ENCODE measurements at places on chromosomes 7 and 10. TPM values are rescaled to one million over a fixed set of nuclear protein-coding genes. Genes with fewer than 3 reads are reported as not detected.
A peak's percentile ranks its signal among the peaks of the same experiment; 100 is the strongest.

DNA sequence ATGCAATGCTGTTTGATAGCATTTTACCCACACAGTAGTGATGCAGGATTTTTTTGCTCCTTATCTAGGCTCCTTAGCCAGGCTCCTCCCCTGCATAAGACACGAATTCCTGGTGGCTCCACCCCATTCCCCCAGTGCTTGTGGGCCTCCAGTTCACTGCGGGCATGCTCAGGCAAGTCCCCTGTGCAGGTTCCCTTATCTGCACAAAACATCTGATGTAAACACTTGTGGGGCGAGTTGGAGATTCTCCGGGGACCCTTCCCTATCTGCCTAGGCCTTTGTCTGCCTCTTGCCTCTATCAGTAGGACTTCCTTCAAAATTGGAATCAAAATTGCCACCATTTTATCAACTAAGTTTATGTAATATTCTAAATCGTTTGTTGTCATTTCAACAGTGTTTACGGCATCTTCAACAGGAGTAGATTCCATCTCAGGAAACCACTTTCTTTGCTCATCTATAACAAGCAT lies 5.4 kb upstream of the STK17A start:
- no peak for DNase-seq

- DNase-seq, result peak; percentile 99
Measured at GRCh38 chr7:97872025-97872669, at the start of gene ASNS. Gene ASNS (minus strand): TSS chr7:97872408. CDS start chr7:97869156, 3,252 bp downstream.

ZNF736 gene
- total RNA-seq, result 15.0 TPM

DNA sequence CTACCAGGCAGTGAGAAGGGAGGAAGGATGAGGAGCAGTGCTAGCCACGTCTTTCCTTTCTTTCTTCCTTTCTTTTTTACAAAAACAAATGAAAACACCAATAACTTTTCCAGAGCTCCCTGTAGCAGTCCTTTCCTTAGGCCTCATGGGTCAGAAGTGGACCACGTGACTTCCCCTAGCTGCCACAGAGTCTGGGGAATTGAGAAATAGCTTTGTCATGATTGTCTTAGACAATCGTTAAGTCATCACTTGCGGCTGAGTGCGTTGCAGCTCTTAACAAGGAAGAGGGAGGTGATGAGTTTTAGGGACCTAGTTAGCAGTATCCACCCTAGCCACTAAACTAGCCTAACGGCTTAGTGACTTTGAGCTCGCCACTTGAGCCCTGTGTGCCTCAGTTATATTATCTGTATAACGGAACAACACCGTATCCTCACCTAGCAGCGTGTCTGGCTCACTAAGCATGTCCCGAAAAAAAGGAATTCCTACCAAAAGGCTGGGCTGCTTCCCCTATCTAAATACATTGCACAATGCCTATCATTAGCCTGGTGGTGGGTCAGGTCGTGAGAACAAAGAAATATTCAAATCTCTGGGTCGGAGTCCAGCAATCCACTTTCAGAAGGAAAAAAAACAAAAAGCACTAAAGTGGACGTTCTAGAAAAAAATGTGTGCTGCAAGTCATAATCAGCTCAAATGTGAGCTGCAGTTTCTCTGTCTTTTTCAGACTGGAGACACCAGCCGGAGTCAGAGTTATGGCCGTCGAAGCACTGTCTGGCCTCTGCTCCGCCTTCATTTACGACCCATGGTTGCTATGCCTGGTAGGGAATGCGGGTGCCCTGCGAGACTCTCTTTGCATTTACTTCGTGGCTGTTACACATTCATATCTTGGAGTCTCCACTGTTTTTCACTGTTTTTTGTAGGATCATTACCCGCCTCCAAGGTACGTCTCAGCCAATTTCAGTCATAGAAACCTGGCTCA lies 338.5 kb upstream of the FOXK1 start:
- no peak for DNase-seq

- DNase-seq, result no peak
Measured at GRCh38 chr7:315516-316265, 25.7 kb downstream of the FOXL3 start.

- DNase-seq, result peak; percentile 58
Measured at GRCh38 chr7:16982640-16983350, 101.0 kb upstream of the AGR3 start.

GRCh38 chr10:1266033-1266802 lies 210.0 kb downstream of the WDR37 start:
- DNase-seq, result no peak

PIP4K2A gene
- total RNA-seq, result 44.4 TPM

RAB18 gene
- 35.5 TPM for total RNA-seq

DNA sequence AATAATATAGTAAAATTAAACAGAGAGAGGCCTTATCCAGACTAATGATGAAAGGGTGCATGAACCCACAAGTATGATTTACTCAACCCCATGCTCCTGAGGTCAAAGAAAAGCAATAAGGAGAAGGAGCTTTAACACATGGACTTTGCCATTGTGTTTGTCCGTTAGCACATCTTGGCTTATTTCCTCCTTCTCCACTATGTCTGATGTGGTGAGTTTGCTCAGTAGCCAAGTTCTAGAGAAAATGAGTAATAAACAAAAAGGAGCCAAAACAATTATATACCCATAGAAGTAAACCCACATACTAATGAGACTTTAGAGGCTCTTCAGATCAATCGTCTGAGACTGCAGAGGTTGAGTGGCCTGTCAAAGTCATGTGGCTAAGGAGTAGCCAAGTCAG lies 26.1 kb upstream of the ADD3 start:
- DNase-seq, result no peak

DNA sequence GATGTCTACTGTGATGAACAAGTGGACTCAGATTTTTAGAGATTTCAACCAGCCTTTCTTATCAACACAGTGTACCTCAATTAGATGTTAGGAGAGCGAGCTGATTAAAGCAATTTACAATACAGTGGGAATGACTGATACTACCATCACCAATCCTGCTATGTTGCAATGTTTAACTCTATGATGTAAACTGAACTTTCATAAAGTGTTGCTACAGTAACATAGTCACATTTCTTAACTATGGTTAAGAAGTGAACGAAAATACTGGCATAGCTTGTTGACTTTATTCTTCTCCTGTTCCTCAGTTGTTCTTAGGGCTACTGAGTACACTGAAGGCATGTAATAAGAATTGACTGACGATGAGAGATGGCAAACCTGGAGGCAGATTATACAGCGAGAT lies 139.8 kb downstream of the MYOF start:
- no peak for DNase-seq

C10orf62 gene
- not detected for total RNA-seq

DNA sequence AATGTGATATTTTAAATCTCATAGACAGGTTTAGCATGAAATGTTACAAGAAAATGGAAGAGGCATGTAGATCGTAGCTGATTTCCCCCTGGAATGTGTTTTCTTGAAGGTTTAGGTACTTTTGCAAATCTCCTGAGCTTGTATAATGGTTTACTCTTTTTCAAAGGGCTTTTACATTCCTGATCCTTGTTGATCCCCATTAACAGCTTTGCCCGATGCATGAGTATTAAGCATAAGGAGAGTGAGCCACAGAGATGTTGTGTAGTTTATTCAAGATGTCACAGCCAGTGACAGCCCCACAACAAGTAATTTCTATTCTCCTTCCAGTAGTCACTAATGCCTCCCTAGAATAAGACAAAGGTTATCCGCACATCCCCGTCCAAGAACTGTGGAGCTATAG lies 103.7 kb downstream of the SKIDA1 start:
- no peak for DNase-seq

PHYH gene
- total RNA-seq, result 17.9 TPM

- DNase-seq, result no peak
Measured at GRCh38 chr10:11551916-11552602, 59.4 kb downstream of the USP6NL start.

DNA sequence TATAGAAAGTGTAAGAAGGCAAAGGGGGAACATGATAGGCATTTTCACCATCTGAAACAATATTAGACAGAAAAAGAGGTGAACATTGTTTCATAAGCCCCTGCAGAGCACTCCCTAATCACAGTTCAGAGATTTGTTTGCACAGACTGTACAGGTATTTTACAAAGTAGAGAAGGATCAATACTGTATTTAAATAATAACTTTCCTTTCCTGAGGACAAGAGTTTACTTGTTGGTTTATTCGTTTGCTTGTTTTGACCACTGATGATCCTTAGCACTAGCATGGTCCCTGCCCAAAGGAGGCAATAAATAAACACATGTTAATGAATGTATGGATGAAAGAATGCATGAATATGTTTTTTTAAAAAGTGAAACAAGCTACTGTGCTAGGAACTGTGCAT lies 690.1 kb upstream of the COBL start:
- DNase-seq, result no peak

- DNase-seq, result no peak
Measured at GRCh38 chr7:81767926-81768325, 1.9 kb downstream of the HGF start.

DNA sequence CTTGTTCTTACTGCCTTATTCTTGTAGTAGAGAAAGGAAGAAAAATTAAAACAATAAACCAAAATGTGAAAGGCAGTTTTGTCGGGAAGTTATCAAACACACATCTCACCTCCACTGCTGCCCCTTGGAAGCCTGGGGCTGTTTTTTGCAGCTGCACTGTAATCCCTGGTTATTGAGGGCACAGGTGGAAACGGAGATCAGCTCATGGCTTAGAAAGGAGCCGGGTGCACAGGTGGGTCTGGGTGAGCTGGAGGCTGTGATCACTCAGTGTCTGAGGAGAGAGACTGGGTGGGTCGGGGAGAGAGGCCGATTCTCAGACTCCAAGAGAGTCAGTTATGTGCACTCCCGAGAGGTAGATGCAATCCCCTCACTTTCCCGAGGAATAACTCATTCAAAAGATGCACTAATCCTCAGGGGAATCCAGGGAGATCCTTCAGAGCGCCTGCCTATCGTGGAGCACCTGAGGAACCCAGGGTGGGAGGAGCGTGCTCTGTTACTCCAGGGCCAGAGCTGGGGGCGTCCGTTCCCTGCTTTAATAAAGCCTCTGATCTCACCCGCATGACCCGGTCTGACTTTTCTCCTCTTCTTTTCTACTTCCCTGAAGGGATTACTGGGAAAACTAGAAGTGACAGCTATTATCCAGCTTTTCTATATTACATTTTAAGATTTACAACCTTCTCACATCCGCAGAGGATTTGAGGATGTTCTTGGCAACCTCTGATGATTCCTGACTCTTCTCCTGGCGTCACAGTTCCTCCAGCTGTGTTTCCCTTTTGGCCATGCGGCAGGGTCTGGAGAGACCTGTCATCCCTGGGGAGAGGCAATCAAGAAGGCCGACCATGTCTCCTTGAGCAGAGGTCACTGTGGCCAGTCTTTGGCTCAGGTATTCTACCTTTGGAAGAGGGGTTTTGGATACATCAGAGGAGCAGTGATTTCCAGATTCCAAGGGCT lies 82.1 kb downstream of the CAMK1D start:
- DNase-seq, result no peak

DNA sequence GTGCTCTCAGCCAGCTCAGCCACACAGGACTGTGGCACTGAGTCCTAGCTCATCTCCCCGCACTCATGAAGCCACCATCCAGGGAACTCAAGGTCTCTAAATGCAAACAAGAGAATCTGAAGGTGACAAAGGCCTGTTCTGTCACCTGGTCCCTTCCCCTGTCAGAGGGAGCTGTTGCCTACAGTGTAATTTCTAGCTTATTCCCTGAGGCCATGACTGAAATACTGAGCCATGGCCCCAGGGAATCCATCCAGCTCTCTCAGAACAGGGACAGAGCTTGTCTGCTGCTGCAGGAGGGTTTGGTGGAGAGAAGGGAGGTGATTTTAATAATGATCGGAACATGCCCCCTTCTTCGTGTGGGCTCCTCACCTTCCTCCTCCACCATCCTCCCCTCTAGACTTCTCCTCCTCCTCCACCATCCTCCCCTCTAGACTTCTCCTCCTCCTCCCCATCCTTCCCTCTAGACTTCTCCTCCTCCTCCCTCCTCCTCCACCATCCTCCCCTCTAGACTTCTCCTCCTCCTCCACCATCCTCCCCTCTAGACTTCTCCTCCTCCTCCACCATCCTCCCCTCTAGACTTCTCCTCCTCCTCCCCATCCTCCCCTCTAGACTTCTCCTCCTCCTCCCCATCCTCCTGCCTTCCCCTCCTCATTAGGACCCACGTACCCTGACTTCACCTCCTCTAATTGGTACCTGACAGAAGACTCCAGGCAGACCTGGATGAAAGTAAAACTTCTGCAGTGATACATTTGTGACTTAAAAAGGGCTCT lies 338.0 kb upstream of the MKI67 start:
- peak; percentile 67 for DNase-seq

DNA sequence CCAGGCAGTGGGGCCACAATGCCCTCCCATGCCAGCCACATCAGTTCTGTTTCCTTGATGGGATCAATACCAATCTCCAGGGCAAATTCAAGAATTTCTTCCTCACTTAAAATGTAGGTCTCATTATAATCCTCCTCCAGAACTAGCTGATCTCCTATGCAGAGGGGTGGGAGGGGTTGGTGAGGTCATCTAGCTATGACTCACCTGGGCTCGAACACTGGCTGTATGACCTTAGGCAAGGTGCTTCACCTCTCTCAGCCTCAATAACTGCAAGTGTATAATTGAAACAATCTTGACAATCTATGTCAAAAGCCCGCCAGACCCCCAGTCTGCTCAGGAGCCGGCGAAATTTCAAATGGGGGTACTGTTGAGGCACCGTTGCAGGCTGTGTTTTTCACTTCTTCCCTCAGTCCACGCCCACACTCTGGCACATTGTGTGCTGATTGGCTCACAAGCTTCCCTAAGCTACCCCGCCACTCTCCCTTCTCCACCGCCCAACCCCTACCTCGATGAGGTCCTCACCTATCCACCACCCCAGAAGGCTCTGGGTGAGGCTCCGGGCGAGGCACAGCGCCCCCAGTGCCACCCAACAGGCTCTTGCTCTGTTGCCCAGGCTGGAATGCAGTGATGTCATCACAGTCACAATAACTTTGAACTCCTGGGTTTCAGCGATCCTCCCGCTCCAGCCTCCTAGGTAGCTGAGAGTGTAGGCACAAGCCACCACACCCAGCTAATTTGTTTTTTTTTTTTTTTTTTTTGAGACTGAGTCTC lies 70.5 kb downstream of the ZNF22 start:
- no peak for DNase-seq

DNA sequence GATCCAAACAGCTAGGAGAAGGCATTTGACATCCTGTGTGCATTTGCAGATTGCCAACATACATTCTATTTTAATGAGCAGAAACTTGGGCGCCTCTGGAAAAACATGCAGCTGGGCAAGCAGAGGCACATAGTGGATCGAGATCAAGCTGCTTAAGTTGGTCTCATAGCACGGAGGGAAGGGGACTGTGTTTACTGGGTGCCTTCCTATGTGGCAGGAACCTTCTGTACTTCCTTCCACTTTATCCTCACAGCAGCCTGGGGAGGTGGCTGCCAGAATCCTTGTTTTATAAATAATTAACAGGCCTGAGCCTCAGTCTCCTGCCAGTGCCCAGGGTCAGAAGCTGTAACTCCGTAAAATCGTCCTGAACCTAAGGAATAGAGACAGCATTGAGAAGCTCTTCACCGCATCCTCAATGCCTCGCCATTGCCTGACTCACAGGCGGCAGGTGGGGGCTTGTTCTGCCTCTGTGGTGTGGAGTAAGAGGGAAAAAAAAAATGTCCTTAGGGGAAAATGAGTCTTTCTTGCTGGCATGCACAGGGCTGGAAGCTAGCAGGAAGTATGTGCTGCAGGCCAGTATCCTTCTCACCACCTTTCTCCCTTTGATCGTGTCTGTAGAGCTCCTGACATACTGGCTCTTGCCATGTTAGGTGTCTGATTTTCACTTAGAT lies 6.2 kb downstream of the VWA2 start:
- no peak for DNase-seq

- peak; percentile 28 for DNase-seq
Measured at GRCh38 chr10:36681751-36682632, 443.4 kb upstream of the ANKRD30A start.

All from GM23338 (cell line).